ENCODE measurements at places on chromosomes 7 and 10.

GRCh38 chr10:45253183-45253914, 62.1 kb downstream of the OR13A1 start:
- no peak for DNase-seq

DNA sequence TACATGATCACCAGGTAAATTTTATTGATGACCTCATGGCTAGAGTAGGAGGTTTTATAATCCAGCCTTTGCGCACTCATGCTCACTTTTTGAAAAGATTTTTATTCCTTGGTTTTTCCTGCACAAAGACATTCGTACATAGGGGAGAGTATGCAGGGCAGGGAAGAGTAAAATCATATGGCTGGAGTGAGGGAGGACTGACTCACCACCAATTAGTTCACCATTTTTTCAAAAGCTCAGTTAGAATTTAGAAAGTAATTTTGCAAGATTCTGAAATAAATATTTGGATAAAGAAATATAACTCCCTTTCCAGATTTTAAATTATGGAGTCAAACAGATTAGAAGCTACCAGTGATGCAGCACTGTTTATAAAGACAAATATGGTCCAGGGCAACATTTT, 111.9 kb downstream of the SEMA3D start:
- no peak for DNase-seq

DNA sequence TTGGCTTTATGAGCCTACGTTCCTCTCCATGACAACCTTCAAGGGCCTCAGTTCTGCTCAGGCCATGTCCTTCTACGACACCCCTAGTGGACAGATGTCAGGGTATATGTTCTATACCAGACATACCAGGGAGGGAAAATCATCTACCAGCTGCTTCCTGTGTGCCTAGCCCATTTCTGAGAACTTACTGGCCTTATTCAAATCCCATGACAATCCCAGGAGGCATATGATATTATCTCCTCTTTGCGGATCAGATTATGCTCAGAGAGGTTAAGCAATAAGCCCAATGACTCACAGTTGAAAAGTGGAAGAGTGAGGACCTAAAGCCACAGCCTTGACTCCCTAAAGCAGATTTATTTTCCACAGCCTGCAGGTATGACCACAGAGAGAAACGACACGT, 139.3 kb downstream of the GLI3 start:
- DNase-seq: no peak

DNA sequence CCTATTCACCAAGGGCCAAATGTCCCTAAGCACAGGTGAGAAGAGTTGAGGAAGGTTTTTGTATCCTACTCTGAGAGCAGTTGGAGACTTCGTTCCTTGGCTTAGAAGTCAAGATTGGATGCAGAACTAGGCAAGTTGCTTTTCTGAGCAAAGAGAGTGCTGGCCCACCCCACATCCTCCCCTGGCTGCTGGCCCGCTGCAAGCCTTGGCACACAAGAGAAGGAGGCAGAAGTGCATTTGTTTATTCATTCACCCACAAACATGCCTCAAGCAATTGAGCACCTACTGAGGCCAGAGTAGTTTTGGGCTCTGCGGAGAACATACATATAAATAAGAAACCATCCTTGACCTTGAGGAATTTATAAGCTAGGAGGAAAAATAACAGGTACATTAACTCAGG, 318.9 kb downstream of the KCNMA1 start:
- no peak for DNase-seq

DNA sequence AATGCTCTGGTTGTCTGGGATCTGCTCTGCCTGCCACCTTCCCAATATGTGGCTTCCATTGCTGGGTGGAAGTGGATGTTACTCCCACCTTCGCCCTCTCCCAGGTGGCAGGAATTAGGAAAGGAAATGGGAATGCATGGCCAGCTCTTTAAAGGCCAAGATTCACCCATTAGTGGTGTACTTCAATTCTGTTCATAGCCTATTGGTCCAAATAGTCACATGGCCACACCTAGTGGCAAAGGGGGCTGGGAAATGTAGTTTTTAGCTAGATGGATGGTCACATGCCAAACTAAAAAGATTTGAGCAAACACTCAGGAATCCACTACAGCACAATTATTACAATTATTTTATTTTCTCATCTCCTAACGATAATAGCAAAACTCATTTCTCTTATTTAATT, 135.1 kb downstream of the NPY start:
- no peak for DNase-seq

DNA sequence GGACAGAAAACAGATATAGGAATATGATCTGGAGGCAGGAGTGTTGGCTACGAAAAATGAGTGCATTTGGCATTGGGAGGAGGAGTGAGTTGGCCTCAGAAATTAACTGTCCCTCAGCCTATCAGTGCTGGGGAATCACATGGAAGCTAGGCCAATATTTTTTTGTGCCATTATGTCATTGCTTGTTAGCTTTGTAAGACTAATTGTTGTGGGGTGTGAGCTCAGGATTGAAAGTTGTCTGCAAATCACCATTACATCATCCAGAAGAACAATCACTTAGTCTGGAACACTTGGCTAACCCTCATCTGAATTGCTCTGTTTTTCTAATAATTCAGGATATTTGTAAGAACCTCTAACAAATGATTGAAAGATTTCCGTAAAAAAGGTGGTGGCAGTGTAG, 45.2 kb upstream of the SEMA3D start:
- no peak for DNase-seq

GRCh38 chr10:75283671-75284470, 48.1 kb upstream of the COMTD1 start:
- DNase-seq: no peak

GRCh38 chr7:31327071-31327470, 13.5 kb downstream of the NEUROD6 start:
- no peak for DNase-seq

- no peak for DNase-seq
Observed at GRCh38 chr10:7234109-7234508, 176.7 kb downstream of the SFMBT2 start.

GRCh38 chr7:117711556-117711955, 161.7 kb downstream of the CTTNBP2 start:
- no peak for DNase-seq

GRCh38 chr7:133911724-133912123, 215.4 kb upstream of the LRGUK start:
- no peak for DNase-seq

- DNase-seq: no peak
Observed at GRCh38 chr7:51077987-51078370, 238.6 kb downstream of the COBL start.

DNA sequence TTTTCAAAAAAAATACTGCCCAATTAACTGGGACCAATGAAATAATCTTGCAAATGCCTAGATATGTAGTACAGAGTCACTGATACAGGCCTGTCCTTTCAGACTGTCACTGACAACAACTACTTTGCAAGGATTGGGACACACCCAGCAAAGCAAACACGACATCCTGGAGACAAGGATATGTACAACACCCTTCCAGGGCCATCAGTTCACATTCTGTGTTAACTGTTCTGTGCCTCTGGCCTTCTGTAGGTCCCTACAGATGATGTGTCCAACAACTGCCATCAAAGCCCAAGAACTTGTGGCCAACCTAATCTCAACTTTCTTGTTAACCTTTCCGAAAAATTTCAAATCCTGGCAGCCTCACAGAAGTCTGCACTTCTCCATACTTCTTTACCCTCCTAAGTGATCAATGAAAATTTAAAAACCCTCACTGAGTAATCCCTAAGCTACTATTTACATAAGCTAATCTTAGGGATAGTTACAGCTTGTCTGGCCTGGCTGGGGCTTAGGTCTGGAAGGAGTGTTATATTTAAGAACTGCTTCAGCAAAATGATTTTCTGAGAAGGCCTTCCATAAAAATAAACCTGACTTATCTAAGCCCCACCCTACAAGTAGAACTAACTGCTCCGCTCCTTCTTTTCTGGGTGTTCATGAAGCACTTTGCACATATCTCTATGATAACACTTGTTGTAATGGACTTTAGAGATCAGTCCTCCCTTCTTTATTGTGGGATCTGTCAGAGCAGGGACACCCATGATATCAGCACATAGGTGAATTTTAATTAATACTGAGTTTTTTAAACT, 21.0 kb downstream of the COBL start:
- DNase-seq: no peak

- DNase-seq: no peak
Observed at GRCh38 chr10:17022466-17022825, 107.2 kb downstream of the CUBN start.

DNA sequence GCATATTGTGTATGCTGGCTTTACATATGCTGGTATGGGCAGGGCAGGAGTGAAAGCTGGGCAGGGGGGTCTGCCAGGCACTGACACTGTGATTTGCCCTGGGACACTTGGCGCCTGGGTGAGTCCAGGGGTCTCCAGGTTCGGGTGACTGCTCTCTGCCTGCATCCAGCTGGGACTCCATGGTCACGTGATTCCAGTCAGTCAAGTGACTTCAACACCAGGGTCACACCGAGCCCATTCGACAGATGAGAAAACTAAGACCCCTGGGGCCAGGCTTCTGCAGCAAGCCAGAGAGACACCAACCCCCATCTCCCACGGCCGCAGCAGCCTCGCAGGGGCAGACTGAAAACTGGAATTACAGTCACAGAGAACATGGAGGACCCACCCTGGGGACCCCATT, 30.0 kb downstream of the MMD2 start:
- no peak for DNase-seq

- no peak for DNase-seq
Observed at GRCh38 chr10:80474597-80474910, 20.4 kb downstream of the TSPAN14 start.

DNA sequence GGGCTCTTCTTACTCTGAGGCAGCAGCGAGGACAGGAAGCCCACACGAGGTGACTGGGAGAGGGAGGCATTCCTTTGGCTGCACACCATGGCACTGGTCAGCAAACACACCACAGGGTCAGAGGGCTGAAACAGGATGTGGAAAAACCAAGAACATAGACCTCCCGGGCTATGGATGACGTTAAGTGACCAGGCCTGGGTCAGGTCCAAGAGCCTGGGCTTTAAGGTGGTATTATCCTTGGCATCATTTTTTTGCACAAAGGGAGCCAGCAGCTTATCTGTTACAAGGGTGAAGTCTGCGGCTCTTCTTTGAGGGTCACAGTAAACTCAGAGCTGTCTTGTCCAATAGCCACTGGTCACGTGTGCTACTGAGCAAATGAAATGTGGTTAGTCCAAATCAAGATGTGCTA, 7.0 kb downstream of the WDR91 start:
- no peak for DNase-seq

DNA sequence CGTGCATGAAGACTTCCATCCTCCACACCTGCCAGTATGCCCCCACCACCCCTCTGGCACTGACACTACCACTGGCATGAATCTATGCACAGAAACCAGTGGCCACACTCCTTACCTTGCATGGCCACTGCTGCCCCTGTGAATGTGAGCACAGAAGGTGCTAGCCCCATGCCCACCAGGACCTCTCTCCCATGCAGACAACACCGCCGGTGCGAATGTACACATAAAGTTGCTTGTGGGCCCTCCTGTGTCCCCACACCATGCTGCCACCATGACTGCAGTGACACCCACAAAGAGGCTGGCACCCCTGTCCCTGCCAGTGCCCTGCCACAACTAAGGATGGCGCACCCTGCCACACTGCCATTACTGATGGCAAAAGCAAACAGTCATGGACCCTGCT, 289.5 kb upstream of the KCND2 start:
- DNase-seq: no peak

DNA sequence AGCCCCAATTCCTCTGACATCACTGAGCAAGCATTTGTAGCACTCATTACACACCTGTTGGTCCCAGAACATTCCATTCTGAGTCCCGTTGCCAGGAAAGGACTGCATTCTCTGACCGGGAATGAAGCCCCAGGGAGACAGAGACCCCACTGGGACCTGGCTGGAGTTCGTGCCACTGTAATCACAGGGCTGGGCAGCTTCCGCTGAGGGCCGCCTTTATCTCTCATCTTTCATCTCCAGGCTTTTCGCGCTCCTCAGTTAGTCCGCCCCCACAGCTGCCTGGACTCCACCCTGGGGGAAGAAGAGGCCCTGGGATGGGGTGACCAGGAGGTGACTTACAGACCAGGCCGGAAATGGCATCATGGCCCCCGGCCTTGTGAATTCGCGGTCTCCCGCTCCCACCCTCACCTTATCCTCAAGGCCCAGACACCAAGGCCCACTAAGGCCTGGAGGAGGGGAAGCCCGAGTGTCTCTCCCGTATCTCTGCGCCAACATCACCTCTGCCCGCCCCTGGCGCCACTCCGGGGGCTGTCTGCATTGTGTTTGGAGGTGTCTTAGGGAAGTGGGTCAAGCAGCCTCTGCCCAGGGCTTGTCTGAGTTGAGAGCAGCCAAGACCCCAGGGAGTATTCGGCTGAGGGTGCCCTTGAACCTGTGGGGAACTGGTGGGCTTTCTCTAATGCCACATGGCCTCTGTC, 75.4 kb downstream of the PROSER2 start:
- DNase-seq: no peak

- DNase-seq: no peak
Observed at GRCh38 chr7:81604075-81604807, 165.6 kb downstream of the HGF start.
